ENCODE measurements at places on chromosomes 5 and 9. TPM values are rescaled to one million over a fixed set of nuclear protein-coding genes. Genes with fewer than 3 reads are reported as not detected.

MARCOL gene
- not detected for total RNA-seq

ARL14EPL gene
- total RNA-seq: 0.89 TPM

NR6A1 gene
- total RNA-seq: 1.3 TPM

TAF9 gene
- 75.0 TPM for total RNA-seq

GRXCR2 gene
- total RNA-seq: not detected

PTGDS gene
- 40.7 TPM for total RNA-seq

NRARP gene
- 0.12 TPM for total RNA-seq

FCHSD1 gene
- 33.3 TPM for total RNA-seq

SLC30A5 gene
- 66.1 TPM for total RNA-seq

ABCA1 gene
- total RNA-seq: 125 TPM

GNA14 gene
- under 0.01 TPM for total RNA-seq

WWC1 gene
- total RNA-seq: 0.33 TPM

GOLPH3 gene
- total RNA-seq: 105 TPM

HAVCR2 gene
- 0.44 TPM for total RNA-seq

PCDHGB6 gene
- total RNA-seq: 2.9 TPM

PTPRD gene
- 8.9 TPM for total RNA-seq

WDR31 gene
- 1.3 TPM for total RNA-seq

MLANA gene
- total RNA-seq: not detected

OTP gene
- not detected for total RNA-seq

POU5F2 gene
- 1.4 TPM for total RNA-seq

CDC20B gene
- total RNA-seq: 0.22 TPM

NME5 gene
- total RNA-seq: 1.7 TPM

TCF7 gene
- total RNA-seq: 0.37 TPM

CBY3 gene
- total RNA-seq: not detected

C5orf52 gene
- total RNA-seq: not detected

PDCD1LG2 gene
- 10.1 TPM for total RNA-seq

SPINK7 gene
- total RNA-seq: not detected

BNIP1 gene
- 30.0 TPM for total RNA-seq

FBP2 gene
- not detected for total RNA-seq

NAIF1 gene
- 11.1 TPM for total RNA-seq

PCDHGA11 gene
- 11.7 TPM for total RNA-seq

EEIG1 gene
- total RNA-seq: 10.2 TPM

PCDHGA6 gene
- 3.2 TPM for total RNA-seq

IL5 gene
- total RNA-seq: not detected

PIK3R1 gene
- 20.8 TPM for total RNA-seq

CCL21 gene
- total RNA-seq: not detected

DTWD2 gene
- total RNA-seq: 7.5 TPM

PCDHA9 gene
- total RNA-seq: 0.11 TPM

SLC25A2 gene
- 0.50 TPM for total RNA-seq

MYORG gene
- total RNA-seq: 1.2 TPM

ISCA1 gene
- 17.5 TPM for total RNA-seq

ADCY2 gene
- under 0.01 TPM for total RNA-seq

GPR21 gene
- 1.5 TPM for total RNA-seq

NOXA1 gene
- total RNA-seq: 1.00 TPM

DBH gene
- total RNA-seq: not detected

Data from uterine smooth muscle cell (primary cell).